ENCODE measurements at places on chromosomes 5 and 9. TPM values are rescaled to one million over a fixed set of nuclear protein-coding genes. Genes with fewer than 3 reads are reported as not detected.

The MOB3B gene
- 0.03 TPM for total RNA-seq

The BDP1 gene
- 30.5 TPM for total RNA-seq

DNA sequence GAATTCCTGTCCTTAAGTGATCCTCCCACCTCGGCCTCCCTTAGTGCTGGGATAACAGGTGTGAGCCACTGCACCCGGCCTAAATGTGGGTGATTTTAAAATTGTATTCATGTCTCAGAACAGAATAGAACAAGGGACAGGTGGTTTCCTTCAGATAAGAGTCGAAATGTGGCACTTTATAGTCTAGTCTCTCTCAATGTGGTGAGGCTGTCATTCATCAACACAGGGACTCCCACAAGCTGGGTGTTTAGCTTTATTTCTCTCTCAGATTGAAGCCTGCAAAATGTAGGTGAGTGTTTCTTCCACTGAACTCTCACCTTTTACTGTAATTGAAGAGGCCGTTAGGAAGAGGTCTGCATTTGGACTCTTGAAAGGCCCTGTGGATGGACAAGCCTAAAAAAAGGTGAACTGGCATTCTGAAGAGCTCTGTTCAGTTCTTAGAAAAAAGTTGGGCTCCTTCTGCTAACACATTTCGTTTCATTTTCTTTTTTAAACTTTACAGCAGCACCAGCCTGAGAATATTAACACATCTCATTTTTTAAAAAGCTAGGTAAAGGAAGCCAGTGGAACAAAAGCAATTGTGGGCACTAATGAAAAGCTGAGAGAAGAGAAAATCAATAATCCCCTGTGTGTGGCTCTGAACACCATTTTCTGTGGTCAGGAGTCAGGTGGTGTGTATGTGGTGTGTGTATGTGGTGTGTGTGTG lies 126.2 kb upstream of the SLC28A3 start:
- H3K27ac ChIP-seq = no peak overlapping the region
- H3K4me3 ChIP-seq = no peak overlapping the region
- H3K4me1 ChIP-seq = no peaks in the 10 kb centered on the region
- no peaks in the 10 kb centered on the region for H3K27me3 ChIP-seq

- DNase-seq = peak; percentile 52
- no peak overlapping the region for H3K4me3 ChIP-seq
- H3K27ac ChIP-seq = no peak overlapping the region
- H3K27me3 ChIP-seq = no peaks in the 10 kb centered on the region
- H3K36me3 ChIP-seq = no peaks in the 10 kb centered on the region
Measured at GRCh38 chr5:5419291-5420210, 2.9 kb upstream of the ICE1 start.

The RNF130 gene
- 28.2 TPM for total RNA-seq

DNA sequence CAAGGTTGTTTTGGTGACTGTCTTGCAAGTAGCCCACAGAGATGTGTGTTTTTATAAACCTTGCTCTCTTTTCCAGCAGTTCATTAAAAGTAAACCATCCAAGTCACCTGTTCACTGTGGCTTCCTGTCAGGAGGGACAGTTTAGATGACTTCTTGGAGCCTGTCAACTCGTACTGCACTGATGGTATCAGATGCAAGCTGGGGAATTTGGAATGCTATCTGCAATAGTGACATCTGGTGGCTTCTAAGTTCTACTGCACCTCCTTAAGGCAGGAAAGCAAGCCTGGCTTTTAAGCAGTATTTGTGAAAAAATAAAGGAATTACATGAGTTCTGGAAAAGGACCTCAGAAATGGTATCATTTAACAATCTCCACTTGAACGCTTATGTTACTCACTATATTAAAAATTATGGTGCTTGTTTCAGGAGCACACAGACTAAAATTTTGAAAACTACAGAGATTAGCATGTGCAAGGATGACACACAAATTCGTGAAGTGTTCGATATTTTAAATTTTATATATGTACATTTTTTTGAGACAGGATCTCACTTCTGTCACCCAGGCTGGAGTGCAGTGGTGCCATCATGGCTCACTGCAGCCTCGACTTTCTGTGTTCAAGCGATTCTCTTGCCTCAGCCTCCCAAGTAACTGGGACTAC lies 164.0 kb downstream of the TTC39B start:
- H3K27me3 ChIP-seq = 0 out of 2 replicates have a peak, but pooled peaks cover 2% of the 10 kb centered on the region
- H3K27ac ChIP-seq = no peak overlapping the region
- no peak overlapping the region for H3K4me3 ChIP-seq
- peak; percentile 50 for DNase-seq
- H3K4me1 ChIP-seq = no peaks in the 10 kb centered on the region

GRCh38 chr9:81631218-81631745 lies 58.1 kb downstream of the TLE1 start:
- H3K4me3 ChIP-seq = no peak overlapping the region
- H3K27me3 ChIP-seq = no peaks in the 10 kb centered on the region
- peaks cover 88% of the 10 kb centered on the region for H3K4me1 ChIP-seq
- DNase-seq = no peak
- H3K27ac ChIP-seq = no peak overlapping the region

DNA sequence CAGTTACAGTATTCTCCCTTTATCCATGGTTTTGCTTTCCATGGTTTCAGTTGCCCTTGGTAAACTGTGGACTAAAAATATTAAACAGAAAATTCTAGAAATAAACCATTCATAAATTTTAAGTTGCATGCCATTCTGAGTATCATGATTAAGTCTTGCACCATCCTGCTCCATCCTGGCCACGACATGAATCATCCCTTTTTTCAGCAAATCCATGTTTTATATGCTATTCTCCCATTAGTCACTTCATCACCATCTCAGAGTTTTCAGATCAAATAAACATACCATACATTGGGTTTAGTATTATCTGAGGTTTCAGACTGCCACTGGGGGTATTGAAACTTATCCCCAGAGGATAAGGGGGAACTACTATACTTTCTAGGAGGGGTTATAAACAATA lies 234.4 kb upstream of the ATP10B start:
- H3K4me3 ChIP-seq = no peak overlapping the region
- no peaks in the 10 kb centered on the region for H3K27me3 ChIP-seq
- no peaks in the 10 kb centered on the region for H3K4me1 ChIP-seq
- H3K36me3 ChIP-seq = no peaks in the 10 kb centered on the region

GRCh38 chr5:56838409-56839039 lies 23.2 kb downstream of the MAP3K1 start:
- H3K4me3 ChIP-seq = no peak overlapping the region
- peak; percentile 33 for DNase-seq
- H3K36me3 ChIP-seq = no peaks in the 10 kb centered on the region
- H3K27ac ChIP-seq = no peak overlapping the region

The IL11RA gene
- 0.83 TPM for total RNA-seq

The PDE6A gene
- not detected for total RNA-seq

The MELK gene
- 59.1 TPM for total RNA-seq

DNA sequence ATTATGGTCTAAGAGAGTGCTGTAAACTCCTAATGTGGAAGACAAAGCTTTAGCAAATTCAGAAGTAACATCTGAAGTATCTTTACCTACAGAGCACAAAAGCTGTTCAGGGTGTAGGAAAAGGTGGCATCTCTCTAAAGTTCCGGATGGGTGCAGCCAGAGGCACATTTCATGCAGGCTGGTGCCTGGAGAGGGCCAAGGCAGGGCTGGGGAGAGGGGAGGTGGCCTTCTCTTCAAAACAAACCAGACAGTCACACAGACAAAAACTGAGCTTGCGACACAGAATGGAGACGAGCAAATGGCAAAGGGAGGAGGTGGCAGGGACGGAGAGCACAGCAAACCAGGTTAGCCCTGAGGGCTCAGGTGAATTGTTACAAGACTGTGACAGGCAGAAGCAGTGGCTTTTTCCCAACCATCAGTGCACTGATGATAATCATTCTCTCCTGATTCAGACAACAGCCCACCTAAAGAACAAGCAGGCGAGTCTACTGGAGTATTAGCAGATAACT lies 121.5 kb upstream of the PCA3 start:
- H3K4me1 ChIP-seq = no peaks in the 10 kb centered on the region
- no peak overlapping the region for H3K4me3 ChIP-seq
- DNase-seq = no peak
- no peaks in the 10 kb centered on the region for H3K36me3 ChIP-seq

The RORB gene
- total RNA-seq = not detected

DNA sequence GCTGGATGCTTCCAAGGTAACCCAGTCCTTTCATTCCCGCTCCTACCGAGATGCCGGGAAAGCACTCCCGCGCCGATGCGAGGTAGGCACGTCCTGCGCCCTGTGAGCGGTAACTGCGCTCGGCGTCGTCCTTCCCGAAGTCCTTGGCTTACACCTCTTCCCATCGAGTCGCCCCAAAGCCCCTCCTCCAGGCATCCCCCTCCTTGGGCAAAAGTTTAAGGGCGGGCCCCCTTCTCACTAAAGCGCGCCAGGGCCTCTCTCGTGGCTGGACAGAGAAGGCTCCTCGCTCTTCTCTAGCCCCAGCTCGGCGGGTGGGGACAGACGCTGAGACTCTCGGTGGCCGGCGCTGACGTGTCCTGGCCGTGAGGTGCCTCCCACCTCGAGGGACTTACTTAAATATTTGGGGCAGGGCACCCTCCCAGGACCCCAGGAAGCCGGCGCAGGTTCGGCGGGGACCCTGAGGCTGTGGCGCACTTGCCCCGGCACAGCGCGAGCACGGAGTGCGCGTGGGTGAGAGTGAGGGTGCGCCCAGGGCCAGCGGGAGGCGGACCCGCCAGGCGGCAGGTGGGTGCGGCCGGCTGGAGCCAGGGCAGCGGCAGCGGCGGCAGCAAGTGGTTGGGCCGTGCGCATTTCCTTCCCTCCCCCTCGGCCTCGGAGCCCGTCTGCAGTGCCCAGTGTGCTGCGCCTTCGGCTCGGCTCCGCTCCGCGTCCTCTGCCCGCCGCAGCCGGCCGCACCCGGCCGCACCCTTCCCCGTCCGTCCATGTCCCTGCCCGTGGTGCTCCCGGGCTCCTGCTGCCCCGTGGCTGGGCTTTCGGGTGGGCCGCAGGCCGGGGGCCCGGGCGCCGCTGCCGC lies at the start of gene ENTREP1:
ENTREP1 (plus strand) TSS at position 667 of the 853 bp plus-strand sequence; CDS start at position 762, 95 bp downstream.
- no peaks in the 10 kb centered on the region for H3K36me3 ChIP-seq
- H3K27ac ChIP-seq = no peak within 1 kb of the TSS
- peaks cover 8% of the 10 kb centered on the region for H3K4me1 ChIP-seq
- H3K4me3 ChIP-seq = peak within 1 kb of the TSS; percentile 42

DNA sequence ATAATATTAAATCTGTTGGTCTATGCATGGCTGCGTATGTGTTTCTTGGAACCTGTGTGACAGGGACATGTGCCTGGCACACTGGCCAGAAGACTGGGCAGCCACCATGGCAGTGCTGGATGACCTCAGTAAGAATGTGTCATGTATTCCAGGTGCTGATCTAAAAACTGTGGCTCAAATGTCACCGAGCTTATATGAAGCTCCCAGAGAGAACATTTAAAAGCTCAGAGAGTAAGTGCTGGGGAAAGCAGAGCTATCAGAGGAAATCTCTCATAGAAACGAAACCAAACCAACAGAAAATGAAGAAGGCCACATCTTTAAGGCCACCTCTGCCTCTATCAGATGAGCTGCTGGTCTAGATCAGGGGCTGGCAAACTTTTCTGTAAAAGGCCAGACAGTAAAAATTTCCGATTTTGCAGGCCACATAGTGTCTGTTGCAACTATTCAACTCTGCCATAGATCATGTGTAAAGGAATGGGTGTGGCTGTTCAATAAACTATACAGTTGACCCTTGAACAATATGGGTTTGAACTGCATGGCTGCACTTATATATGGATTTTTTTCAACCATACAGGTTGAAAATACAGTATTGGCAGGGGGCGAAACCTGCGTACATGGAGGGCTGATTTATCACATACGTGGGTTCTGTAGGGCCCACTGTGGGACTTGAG lies 31.8 kb downstream of the TSTD2 start:
- no peaks in the 10 kb centered on the region for H3K27me3 ChIP-seq
- H3K4me1 ChIP-seq = peaks cover 6% of the 10 kb centered on the region
- no peak overlapping the region for H3K27ac ChIP-seq

The PCDHA4 gene
- not detected for total RNA-seq

GRCh38 chr5:150640311-150641005 lies at the start of gene SYNPO:
Gene SYNPO, plus strand, starts transcription at chr5:150640660. Its CDS starts 7,616 bp downstream, at chr5:150648276.
- peaks cover 87% of the 10 kb centered on the region for H3K4me1 ChIP-seq
- DNase-seq = peak; percentile 25
- H3K27me3 ChIP-seq = 0 out of 3 replicates have a peak, but pooled peaks cover 3% of the 10 kb centered on the region
- no peak within 1 kb of the TSS for H3K27ac ChIP-seq

DNA sequence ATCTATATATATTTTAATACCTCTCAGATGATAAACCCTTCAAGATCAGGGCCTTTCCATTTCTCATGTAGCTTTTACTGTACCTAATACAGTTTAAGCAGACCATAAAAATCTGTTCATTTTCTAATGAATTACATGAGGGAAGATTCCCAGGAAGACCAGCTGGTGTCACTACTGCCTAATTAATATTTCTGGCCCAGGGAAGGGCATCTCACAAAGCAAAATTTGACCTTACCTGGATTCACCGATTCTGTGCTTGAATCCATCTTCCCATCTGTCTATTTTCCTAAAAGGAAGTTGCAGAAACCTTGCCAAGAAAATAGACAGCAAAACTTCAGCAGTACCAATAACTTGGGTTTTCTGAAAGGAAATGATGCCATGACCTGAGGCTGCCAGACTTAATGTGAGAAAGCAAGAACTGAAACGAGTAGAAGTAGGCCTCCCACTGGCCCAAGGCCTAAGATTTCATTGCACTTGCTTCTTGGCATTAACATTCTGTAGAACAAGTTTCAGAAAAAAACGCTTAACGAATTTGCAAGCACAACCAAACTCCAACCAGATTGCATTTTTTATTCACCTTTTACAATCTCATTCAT lies 83.0 kb upstream of the GLIS3 start:
- peaks cover 5% of the 10 kb centered on the region for H3K27me3 ChIP-seq
- no peak overlapping the region for H3K27ac ChIP-seq
- no peak for DNase-seq
- no peaks in the 10 kb centered on the region for H3K4me1 ChIP-seq
- H3K36me3 ChIP-seq = no peaks in the 10 kb centered on the region

DNA sequence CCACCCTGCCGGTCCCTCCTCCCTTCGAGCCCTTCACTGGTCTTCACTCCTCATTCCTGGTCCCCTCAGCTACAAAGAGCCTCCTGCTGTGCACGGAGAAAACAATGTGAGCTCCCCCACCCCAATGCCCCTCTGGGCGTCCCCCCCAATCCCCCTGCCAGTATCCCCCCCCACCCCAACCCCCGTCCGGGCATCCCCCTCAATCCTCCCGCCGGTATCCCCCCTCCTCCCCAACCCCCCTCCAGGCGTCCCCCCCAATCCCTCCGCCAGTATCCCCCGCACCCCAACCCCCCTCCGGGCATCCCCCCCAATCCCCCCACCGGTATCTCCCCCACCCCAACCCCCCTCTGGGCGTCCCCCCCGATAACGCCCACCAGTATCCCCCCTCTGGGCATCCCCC lies 42.8 kb downstream of the EXD3 start:
- no peak overlapping the region for H3K4me3 ChIP-seq
- H3K27ac ChIP-seq = no peak overlapping the region
- no peaks in the 10 kb centered on the region for H3K27me3 ChIP-seq
- peaks cover 23% of the 10 kb centered on the region for H3K4me1 ChIP-seq
- no peaks in the 10 kb centered on the region for H3K36me3 ChIP-seq

The NR4A3 gene
- total RNA-seq = not detected

DNA sequence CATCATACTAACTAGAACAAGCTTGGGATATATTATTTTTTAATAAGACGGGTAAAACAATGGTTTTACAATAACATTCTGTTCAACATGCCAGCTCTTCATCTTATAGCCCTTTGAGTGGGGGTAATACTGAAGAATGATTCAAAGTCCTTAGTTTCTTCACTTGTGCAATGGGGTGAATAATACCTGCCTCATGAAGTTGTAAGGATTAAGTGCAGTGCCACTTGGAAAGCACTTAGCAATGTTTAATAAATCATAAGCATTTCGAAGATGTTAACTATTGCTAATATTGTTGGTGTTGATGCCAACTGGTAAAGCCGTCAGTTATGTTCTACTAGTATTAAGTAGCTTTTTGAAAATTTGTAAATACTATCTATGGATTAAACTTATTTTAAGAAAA lies 38.0 kb downstream of the TNPO1 start:
- peaks cover 46% of the 10 kb centered on the region for H3K36me3 ChIP-seq
- H3K27me3 ChIP-seq = no peaks in the 10 kb centered on the region
- no peak overlapping the region for H3K27ac ChIP-seq
- no peak overlapping the region for H3K4me3 ChIP-seq
- H3K4me1 ChIP-seq = peaks cover 35% of the 10 kb centered on the region
